H4 (cell line): ENCODE measurements at places on chromosomes 7 and 10.
A peak's percentile ranks its signal among the peaks of the same experiment; 100 is the strongest.

- no peak for DNase-seq
These were observed 498.1 kb upstream of the POT1 start for GRCh38 chr7:125427676-125428075.

DNA sequence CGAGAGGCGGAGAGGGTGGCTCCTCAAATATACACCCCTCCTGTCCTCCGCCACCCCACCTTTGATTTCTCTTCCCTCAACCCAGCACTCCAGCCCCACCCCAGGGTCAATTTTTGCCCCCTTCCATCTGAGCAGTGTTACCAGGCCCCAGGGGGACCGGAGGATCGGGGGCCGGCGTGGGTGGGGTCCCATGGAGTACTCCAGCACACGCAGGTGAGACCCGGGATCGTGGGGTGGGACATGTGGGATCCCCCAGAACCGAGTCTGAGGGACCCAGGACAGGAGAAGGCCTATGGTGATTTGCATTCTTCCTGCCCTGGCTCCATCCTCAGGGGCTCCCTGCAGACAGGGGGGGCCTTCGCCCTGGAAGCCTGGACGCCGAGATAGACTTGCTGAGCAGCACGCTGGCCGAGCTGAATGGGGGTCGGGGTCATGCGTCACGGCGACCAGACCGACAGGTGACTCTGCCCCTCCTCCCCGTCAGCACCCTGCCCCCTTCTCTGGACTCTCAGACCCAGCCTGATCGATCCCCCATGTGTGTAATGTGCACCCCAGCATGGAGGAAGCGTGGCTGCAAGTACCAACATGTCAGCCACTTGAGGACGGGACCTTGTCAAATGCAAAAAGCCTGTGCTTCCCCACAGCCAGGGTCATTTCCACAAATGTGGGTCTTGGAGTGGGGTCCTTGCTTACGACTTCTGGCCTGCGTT, 744 bp downstream of the TRIP6 start:
- DNase-seq: no peak

GRCh38 chr10:80530251-80530650, 7.5 kb upstream of the SH2D4B start:
- DNase-seq: peak; percentile 73

- no peak for DNase-seq
These were observed 168.0 kb upstream of the LRRN3 start for GRCh38 chr7:110922906-110923305.

DNA sequence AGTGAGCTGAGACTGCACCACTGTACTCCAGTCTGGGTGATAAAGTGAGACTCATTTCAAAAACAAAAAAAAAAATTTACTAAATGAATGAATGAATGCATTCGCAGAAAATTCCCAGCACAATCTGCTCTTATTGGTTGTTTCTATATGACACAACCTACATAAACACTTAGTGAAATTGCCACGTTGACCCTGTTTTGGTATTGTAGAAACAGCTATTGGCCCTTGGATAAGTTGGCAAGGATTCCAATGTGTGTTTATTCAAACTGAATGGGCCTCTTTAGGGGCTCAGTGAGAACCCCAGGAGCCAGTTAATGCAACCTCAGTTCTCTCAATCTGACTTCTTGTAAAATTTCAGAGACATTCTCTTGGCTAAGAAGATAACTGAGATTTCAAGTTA, 66.0 kb downstream of the HHEX start:
- DNase-seq: no peak

DNA sequence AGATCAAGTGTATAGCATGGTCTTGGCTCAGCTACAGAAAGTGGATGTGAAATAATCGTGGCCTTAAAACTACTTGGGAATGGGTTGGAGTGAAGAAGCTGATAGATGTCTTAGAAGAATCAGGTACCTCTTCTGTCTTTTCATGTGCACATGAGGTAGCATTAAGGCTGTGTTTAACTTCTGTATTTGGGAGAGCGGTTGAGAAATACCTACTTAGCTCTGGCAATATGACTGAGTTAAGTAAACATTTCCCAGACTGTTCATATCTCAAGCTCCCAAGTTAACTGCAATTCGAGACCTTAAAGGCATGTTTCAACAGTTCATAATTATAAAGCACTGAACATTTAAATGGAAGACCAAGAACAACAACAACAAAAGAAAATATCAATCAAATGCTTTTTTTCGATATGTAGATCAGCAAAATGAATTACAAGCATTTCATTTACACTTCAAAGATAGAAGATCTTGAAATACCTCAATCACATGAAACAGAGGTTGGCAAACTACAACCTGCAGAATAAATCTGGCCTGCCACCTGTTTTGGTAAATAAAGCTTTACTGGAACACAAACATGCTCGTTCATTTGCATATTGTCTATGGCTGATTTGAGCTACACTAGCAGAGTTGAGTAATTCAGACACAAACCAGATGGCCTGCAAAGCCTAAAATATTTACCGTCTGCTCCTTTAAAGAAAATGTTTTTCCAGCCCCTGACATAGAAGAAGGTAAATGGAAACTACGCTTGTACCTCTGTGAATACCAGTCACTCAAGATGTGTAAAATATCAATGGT, 337.1 kb upstream of the GLI3 start:
- peak; percentile 77 for DNase-seq

- DNase-seq: peak; percentile 78
These were observed 37.0 kb downstream of the FAM171A1 start for GRCh38 chr10:15333909-15334649.

DNA sequence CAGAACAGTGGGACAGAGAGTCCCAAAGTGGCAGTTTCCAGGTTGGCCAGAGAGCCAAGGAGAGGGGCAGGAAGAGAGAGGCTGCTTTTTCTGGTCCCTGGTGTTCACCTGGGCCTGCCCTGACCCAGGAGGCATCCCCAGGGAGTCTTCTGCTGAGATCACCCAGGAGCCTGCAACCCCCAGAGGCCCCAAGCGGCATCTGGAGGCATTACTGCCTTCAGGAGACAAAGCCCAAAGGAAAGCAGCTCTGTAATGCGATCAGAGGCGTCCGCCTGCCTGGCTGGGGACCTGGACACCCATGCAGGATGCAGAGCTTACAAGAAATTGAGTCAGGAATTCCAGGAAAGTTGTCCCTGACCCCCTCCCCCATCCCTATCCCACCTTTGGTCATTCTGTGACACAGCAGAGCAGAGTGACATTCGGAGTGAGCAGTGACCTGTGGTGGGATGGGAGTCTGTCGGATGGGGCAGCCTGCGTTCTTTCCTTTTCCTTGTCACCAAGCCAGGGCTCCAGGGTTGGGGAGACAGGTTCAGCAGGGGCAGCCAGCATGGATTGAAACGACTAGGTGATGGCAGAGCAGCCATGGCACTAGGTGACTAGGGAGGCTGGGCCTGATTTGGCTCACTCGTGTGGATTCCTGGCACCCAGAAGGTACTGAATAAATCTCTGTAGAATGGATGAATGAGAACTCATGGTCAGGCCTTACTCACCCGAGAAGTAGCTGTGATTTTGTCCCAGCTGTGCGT, 10.4 kb downstream of the UNC5B start:
- no peak for DNase-seq

GRCh38 chr10:84084342-84084741, 55.0 kb upstream of the GHITM start:
- DNase-seq: no peak

DNA sequence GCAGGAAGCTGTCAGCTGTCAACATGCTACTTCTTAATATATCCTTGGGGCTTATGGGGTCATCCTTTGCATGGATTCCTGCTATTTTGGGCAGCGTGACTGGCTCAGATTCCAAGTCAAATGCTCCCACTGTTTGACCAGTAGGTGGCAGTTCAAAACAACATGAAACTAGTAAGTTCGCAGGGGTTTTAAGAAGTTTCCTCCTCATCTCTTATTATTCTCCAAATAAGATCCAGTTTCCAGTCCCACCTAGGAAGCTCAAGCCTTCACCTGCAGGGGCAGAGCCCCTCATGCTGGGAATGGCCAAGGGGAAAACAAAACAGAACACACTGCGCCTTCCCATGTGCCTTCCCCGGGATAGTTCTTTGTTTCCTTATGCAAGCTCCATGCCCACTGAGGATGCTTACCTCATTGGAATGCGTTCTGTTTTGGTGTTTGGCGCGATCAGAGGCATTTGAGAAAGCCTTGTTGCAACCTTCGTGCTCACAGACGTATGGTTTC, 259.8 kb downstream of the GLI3 start:
- DNase-seq: peak; percentile 75

GRCh38 chr7:120876922-120877321, 19.0 kb upstream of the TSPAN12 start:
- DNase-seq: no peak

DNA sequence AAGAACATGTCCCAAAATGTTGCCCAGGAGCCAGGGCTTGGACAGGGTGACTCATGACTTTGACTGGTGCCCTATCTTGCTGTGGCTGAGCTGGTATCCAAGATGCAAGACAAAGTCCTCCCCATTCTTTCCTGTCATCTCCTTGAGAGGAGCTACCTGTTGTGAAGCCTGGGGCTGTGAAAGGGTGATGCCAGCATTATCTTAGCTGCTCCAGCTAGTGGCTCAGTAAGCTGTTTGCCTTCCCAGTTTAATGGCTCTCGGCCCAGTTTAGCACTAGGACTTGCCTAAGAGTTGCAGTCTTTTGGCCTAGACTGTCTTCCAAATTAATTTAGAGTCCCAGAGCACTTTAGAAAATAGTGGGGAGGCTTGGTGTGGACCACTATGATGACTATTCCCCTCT, 424.3 kb upstream of the NRG3 start:
- no peak for DNase-seq

DNA sequence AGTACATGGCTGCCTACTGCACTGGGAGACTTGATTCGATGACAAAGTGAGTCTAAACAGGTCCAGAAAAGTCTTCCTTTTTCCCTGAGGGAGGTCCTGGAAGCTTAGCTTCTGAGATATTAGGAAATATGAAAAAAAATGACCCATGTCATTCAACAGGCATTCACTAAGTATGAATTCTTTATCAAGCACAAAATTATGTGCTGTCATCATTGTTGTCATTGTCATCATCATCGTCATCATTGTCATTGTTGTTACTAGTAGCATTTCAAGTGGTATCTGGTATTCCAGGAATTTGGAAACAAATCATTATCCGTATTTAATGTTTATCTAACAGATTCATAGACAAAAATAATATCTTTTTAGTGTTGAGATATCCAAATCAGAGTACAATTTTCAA, 49.7 kb upstream of the HECTD2 start:
- no peak for DNase-seq

DNA sequence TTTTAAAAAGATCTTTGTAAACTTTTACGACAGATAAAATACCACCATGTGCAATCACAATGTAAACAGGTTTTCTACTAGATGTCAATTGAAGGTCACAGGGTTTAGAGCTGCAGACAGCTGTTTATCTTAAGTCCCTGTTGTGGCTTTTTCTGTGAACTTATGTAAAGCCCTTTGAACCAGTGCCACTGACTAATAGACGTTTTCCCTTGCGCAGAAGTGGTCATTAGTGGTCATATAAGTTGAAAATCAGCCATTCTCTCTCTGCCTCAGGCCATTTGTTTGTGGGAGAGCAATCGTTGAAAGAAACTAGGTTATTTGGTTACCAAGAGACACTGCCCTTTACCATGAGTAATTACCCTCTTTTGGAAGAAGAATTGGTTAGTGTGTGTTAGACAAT, 23.9 kb downstream of the CACNB2 start:
- DNase-seq: peak; percentile 83

- DNase-seq: no peak
These were observed 72.8 kb upstream of the NMT2 start for GRCh38 chr10:15241306-15241705.

- no peak for DNase-seq
These were observed 12.5 kb upstream of the CALD1 start for GRCh38 chr7:134766779-134767519.
